ENCODE measurements at places on chromosomes 7 and 10.

- no peak for DNase-seq
Observed at GRCh38 chr7:157279741-157280215, 57.0 kb upstream of the DNAJB6 start.

DNA sequence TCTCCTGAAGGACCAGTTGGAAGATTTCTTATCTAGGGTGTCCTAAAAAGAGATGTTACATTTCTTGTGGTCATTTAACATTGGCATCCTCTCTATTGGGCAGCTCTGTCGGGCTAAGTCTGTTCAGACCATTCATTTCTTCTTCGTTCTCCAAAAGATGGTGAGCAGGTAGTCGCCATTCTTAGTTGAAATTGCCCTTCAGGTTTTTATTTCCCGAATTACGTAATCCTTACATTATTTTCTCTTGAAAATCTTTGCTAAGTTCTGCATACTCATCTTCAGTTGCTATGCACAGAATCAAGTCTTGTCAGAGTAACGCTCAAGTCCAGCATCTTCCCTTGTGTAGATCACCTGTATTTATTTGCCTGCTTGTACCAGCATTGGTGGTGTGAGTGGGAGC, 53.6 kb downstream of the DAGLB start:
- no peak for DNase-seq

DNA sequence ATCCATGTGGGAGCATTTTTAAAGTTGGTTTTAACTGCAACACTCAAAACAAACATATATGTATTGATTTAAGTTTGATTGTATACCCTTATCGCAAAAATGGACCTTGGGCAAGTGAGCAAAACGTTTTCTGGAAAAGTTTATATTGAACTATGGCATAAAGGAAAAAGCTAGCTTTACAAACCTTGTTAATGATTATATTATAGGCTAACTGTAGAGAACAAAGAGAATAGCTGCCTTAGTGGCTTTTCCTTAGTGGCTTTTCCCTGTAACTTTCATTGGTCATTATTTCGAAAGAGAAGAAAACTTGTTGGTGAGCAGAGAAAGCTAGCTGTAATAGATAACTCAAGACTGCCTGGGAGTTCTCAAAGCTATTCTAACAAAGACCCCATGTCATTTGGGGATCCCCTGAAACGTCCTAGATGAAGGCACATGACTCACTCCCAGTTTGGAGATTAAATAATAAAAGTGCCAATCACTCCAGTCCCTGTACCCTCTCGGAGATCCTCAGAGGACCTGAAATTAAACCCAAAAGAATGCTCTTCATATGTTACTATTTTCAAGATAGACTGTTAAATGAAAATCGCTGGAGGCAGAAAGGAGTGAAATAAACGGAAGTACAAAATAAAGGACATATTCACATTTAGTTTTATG, 92.1 kb downstream of the SRI start:
- no peak for DNase-seq

DNA sequence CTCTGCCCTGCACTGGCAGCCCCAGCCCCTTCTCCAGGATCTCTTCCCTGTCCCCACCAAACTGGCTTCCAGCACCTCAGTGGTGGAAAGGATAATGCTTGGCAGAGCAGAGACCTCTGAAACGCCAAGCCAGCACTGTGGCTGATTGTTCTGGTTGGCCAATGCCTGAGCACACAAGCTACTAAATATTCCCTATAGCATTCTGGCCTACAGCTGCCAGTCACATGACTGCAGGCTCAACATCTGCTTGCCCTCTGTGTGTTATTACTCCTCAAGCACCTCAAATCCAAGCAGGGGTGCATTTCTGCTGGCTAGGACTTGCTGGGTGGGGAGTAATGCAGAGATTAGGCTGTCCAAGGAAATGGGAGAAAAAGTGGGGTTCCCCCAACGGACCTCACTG, 6.1 kb downstream of the TBATA start:
- no peak for DNase-seq

DNA sequence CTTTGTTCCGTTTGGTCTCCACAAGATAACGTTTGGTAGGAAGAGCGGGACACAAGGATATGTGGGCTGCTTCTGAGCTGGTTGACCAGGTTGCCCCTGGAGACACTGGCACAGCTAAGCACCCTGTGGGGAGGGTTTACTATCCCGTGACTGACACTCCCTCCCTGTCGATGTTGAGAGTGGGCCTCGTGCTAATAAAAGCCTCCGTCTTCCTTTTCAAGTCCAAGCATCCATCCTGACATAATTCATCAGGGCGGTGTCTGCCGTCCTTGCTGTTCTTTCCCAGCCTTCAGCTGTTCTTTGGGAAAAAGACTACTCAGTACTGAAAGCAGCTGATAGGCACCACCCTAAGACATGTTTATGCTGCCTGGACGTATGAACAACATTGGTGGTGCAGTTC, 49.6 kb downstream of the SHH start:
- DNase-seq = no peak

DNA sequence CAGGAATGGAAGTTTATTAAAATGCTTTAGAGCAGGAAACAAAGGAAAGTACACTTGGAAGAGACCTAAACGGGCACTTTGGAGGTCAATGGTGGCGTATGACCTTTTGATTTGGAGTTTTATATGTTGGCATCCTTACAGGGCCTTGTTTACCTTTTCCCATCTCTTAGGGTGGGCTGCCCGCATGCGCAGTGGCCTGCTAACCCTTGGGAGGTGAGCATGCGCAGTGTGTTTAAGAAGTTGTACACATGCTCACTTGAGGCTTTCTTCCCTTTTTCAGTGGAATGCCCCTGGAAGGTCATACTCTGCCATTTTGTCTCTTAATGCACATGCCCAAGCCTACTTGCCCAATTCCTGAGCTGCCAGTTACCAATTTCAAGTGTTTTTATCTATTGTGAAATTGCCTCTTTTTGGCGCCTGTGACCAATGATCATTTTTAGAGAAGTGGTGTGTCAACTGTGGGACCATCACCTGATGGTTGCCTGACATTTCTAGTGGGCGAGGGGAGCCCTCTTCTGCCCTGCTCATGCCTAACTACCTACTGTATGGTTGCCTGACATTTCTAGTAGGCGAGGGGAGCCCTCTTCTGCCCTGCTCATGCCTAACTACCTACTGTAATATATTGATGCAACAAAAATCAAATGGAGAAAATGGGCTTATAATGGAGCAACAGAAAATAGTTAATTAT, 138.0 kb downstream of the PPP1R9A start:
- no peak for DNase-seq

DNA sequence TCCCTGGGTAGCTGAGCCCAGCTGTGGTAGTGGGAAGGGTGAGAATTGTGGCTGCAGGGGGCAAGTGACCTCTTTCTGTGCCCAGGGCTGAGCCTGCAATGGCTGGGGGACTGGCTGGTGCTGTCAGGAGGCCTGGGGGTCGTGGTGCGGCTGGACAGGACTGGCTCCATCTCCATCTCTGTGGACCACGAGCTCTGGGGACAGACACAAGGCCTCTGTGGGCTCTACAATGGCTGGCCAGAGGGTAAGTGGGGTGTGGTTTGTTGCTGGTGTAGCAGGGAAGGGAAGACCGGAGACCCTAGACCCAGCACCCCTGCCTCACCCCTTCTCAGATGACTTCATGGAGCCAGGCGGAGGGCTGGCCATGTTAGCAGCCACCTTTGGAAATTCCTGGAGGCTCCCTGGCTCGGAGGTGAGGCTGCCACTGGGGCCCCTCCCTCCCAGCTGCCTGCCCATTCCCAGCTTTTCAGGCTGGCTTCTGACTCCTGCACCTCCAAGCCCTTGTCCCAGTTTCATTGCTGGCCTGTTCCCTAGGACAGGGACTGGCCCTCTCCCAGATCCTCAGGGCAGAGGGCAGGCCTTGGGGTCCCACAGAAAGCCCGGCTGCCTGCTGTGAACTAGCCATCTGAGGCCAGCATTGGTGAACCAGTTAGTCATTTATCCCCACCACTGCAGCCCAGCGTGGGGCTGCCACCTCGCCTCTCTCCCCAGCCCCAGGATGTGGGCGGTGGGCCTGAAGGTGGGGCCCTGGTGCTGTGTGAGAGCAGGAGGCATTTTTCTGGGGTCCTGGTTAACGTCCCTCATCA, 5.5 kb upstream of the ZNF467 start:
- no peak for DNase-seq

DNA sequence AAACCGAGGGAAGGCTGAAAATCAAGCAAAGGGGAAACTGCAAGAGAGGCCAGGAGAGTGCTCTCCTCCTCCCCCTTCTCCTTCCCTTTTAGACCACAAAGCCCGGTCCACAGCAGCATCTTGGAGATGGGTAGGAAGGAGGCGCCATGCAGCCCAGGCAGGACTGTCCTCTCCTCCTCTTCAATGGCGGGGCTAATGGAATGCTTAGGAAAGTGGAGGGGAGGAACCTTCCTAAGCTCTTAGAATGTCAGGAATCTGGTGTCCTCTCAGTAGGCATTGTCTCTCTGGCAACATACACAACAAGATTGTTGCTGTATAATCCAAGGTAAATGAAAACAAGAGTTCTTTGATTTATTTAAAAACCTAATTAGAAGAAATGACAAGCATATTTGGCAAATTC, 185.1 kb downstream of the DGKI start:
- DNase-seq = peak; percentile 74

DNA sequence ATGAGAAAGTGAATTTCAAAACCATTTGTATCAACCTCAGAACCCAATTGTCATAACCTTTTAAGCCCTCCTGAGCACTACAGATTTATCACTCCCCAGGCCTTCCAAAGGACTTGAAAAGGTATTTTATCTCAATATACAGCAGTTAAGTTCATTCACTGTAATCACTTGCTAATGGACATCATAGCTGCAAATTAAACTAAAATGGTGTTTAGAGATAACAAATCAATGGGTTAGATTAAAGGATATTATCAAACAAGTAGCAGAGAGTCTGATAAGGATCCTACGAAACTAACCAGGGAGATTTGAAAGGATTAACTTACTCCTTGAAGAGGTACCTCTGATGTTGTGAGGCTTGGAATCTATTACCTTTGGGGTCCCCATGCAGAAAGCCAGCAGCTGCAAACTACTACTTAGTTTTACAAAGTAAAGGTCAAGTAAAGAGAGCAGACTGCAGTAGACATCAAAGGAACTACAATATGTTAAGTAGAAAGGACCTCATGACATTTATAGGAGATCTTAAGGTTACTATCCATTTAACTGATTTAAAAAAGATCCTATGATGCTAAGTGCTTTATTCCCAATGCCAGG, 359.4 kb downstream of the SORCS1 start:
- no peak for DNase-seq

- no peak for DNase-seq
Observed at GRCh38 chr10:125010362-125010761, 68.4 kb downstream of the ZRANB1 start.

- no peak for DNase-seq
Observed at GRCh38 chr10:71679425-71679824, 40.2 kb downstream of the C10orf105 start.

DNA sequence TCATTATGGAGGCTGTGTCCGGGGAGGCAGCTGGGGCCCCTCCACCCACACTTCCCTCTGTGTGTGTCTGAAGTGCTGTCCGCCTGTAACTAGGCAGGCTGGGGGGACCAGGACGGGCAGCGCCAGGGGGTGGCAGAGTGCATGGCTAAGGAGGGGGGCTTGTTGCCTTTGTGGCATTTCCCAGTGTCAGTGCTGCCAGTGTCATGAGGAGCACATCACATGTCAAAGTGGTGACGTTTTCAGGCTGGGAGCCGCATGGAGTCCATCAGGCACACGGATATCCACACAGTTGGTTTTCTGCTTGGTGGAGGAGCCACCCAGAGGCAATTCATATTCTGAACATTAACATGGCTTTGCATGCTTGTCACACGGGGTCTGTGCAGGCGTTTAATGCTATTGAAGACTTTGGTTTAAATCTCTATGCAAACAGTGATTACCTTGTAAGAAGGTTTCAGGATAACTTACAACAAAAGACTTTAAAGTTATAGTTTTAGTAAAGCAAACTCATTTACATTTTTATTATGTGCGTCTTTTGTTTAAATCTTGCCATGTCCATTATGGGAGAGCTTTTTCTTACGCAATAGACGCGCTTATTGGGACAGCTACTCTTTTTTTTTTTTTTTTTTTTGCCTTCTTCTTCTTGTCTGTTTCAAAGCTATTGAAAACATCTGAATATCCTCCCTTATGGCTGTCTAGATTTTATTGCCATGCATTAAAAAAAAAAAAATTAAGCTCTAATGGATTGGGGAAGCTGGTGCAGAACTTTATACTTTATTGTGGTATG, 52.9 kb downstream of the C10orf67 start:
- DNase-seq = no peak

- DNase-seq = peak; percentile 20
Observed at GRCh38 chr7:120926943-120927346, 23.6 kb upstream of the ING3 start.

- DNase-seq = no peak
Observed at GRCh38 chr10:112880633-112881530, 69.2 kb upstream of the TCF7L2 start.

- DNase-seq = no peak
Observed at GRCh38 chr7:82028097-82028496, 258.2 kb upstream of the HGF start.

DNA sequence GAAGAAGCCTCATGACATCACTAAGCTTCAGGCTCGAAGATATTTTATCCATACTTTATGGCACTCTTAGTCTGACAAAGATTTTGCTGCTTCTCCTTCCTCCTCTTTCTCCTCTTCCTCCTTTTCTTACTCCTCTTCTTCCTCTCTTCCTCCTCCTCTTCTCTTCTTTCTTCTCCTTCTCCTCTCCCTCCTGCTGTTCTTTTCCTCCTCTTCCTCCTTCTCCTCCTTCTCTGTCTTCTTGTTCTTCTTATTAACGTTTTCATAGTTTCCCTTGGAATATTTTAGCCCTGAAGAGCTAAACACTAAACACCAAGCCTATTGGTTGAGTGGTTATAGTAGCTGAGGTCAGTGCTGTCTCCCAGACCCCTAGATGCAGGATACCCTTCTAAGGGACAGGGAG, 137.7 kb downstream of the CREB5 start:
- no peak for DNase-seq

DNA sequence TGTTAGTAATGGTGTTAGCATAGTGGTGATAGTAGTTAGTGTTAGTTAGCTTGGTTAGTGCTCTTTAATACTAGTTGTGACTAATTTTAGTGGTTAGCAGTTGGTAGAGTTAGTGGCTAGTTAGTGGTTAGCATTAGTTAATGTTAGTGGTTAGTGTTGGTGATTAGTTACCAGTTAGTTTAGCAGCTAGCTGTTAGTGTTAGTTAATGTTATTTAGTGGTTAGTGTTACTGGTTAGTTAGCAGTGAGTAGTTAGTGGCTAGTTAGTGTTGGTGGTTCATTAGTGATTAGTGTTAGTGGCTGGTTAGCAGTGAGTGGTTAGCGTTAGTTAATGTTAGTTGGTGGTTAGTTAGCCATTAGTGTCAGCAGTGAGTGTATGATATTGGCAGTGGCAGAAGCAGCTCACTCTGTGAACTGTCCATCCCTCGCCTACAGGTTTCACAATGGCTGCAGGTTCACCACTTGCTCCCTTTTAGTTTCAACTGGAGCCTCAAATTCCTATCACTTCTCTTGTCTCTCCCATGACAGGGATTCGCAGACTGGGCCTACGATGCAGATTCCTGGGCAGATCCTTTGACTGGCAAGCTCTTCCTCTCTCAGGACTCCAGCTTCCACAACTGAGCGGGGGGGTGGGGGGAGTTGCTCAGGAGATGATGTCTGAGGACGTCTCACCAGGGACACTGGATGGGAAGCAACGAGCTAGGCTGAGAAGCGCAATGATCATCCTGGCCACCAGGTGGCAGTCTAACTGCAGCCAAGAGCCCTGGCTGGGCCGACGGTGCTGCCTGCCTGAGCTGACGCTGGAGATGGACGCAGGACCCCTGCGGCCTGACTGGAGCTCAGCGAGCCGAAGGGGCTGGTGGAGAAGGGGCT, 19.5 kb downstream of the GHRHR start:
- peak; percentile 86 for DNase-seq

GRCh38 chr10:23362879-23363792, 18.5 kb upstream of the C10orf67 start:
- no peak for DNase-seq
